ENCODE measurements at places on chromosomes 16 and 17.

GRCh38 chr17:1060991-1061390, 64.1 kb downstream of the TIMM22 start:
- no peak for DNase-seq

DNA sequence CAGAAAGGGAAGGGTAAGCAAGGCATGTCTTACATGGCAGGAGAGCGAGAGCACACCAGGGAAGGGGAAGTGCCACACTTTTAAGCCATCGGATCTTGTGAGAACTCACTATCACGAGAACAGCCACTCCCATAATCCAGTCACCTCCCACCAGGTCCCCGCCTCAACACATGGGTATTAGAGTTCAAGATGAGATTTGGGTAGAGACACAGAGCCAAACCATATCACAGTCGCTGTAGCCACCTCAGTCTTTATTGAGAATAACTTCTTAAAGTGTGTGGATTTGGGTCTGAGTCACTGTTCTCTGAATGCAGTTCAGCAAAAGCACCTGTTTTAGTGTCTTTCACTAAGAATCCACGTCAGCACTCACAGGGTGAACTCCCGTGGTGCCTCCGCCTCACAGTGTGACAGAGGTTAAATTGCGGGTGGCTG, 195.2 kb upstream of the CHMP6 start:
- DNase-seq = no peak

- DNase-seq = no peak
Measured at GRCh38 chr17:33889040-33889439, 366.0 kb upstream of the CCL2 start.

DNA sequence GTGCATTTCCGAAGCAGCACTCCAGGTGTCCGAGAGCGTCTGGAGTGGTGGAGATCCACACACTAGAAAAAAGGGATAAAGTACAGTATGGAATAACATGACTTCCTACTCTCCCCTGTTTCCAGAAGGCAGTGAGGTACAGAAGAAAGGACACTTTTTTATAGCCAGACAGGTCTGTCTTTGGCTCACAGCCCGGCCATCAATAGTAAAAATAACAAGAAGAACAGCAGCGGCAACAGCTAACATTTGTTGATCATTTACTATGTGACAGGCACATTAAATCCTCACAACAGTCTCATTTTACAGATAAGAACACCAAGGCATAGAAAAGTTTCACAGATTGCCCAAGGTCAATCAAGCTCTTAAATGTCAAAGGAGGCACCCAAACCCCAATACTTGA, 16.2 kb downstream of the DYNLRB2 start:
- no peak for DNase-seq

DNA sequence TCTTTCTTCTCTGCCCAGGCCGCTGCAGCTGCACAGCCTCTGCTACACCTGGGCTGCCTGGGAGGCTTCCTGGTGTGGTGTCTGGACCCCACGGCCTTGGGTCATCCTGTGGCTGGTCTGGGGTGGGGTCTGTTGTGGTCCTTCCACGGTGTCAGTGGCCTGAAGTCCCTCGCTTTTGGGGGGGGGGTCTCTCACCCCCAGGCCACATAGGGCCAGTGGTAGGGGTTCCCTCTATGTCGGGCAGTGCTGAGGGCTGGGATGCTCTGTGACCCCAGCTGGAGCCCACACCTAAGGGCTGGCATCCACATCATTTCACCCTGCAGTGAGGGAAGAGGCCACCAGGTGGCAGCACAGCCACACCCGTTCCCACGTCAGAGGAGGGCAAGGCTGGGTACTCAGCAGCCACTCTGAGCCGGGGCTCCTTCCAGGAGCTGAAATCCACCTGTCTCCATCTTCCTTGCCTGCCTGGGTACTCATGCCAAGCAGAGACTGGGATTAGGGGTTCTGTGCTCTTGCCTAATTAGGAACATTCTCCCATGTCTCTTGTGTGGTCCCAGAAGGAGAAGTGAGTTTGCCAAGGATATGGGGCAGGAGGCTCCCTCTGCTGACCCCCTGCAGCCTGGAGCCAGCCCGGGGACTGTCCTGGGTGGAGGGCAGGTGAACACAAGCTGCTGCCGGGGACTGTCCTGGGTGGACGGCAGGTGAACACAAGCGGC, 13.0 kb downstream of the ENGASE start:
- DNase-seq = peak; percentile 7

GRCh38 chr17:77636835-77637817, 321.4 kb upstream of the TNRC6C start:
- DNase-seq = no peak

All from amygdala (tissue), 56 donors.